Lower lobe of right lung (tissue), 2 donors: ENCODE measurements at places on chromosomes 3 and 15. TPM values are rescaled to one million over a fixed set of nuclear protein-coding genes. Genes with fewer than 3 reads are reported as not detected.

Gene SAMD7
- not detected for total RNA-seq

GRCh38 chr3:186663361-186664118 lies 2.3 kb upstream of the HRG start:
- H3K27me3 ChIP-seq = no peaks in the 10 kb centered on the region
- H3K36me3 ChIP-seq = no peaks in the 10 kb centered on the region
- DNase-seq = no peak
- no peaks in the 10 kb centered on the region for H3K4me1 ChIP-seq
- H3K4me3 ChIP-seq = no peak overlapping the region

DNA sequence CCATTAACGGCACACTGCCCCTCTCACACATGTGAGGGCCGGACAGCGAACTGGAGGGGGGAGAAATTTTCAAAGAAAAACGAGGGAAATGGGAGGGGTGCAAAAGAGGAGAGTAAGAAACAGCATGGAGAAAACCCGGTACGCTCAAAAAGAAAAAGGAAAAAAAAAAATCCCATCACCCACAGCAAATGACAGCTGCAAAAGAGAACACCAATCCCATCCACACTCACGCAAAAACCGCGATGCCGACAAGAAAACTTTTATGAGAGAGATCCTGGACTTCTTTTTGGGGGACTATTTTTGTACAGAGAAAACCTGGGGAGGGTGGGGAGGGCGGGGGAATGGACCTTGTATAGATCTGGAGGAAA lies 1.5 kb downstream of the SOX2 start:
- H3K27me3 ChIP-seq = peaks cover 99% of the 10 kb centered on the region
- peaks cover 25% of the 10 kb centered on the region for H3K4me1 ChIP-seq
- no peaks in the 10 kb centered on the region for H3K36me3 ChIP-seq

Gene GOLGA8G
- not detected for total RNA-seq

DNA sequence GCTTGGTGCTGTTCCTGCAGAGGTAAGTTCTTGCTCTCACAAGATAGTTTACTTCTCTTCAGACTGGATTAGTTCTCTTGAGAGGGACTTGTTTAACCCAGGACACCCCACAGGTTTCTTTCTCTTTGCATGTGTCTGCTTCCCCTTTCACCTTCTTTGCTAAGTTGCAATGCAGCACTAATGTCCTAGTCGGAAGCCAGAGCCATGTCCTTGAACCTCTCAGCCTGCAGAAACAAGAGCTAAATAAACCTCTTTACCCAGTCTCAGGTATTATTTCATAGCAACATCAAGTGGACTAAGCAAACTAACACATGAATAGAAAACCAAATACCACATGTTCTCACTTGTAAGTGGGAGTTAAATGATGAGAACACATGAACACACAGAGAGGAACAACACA lies 915.2 kb downstream of the NSUN3 start:
- H3K27me3 ChIP-seq = no peaks in the 10 kb centered on the region
- no peak overlapping the region for H3K4me3 ChIP-seq
- DNase-seq = no peak

Gene ERICH6
- not detected for total RNA-seq
